ENCODE measurements at places on chromosomes 6 and 20. TPM values are rescaled to one million over a fixed set of nuclear protein-coding genes. Genes with fewer than 3 reads are reported as not detected.

BMP7 gene
- polyA plus RNA-seq, result 11.3 TPM

RRP36 gene
- polyA plus RNA-seq, result 55.2 TPM

GNMT gene
- polyA plus RNA-seq, result 1.9 TPM

HRH3 gene
- polyA plus RNA-seq, result not detected

DSP gene
- polyA plus RNA-seq, result 14.7 TPM

CD93 gene
- polyA plus RNA-seq, result 9.9 TPM

Data from kidney (tissue), 22 donors.